Natural killer cell (primary cell): ENCODE measurements at places on chromosomes 4 and X. TPM values are rescaled to one million over a fixed set of nuclear protein-coding genes. Genes with fewer than 3 reads are reported as not detected.

DNA sequence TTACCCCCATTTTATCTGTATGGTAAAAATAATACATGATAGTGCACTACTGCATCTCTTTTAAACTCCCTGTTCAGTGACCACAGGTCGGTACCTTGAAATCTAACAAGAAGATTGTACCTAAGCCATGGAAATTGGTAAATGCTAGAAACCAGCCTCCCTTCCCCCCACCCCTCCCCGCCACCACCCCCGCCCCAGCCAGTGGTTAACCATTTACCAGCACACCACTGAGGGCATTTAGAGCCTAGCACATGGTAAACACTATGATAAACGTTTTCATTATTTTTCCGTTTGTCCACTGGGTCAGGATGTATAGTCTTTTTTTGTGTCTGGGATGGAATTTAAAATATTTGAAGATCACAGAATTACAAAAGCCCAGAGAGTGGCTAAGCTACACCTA, 703 bp upstream of the FTSJ1 start:
- DNase-seq: no peak

- DNase-seq: no peak
Observed at GRCh38 chrX:25043192-25043591, 27.4 kb upstream of the ARX start.

DNA sequence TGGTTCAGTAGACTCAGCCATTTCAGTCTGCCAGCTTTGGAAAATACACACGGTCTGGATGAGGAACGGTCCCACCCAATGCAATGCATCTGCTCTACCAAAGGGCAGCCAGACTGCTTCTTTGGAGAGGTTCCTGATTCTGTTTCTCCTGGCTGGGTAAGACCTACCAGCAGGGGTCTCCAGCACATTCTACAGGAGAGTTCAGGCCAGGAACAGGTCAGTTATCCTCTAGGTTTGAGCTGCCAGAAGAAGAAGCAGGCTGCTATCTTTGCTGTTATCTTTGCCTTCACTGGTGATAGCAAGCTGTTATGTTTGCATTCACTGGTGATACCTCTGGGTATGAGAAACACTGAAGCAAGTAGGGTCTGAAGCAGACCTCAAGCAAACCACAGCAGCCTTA, 45.5 kb upstream of the PBDC1 start:
- peak; percentile 15 for DNase-seq

- no peak for DNase-seq
Observed at GRCh38 chr4:1766106-1767060, 26.7 kb upstream of the FGFR3 start.

DDX53 gene
- not detected for total RNA-seq

- no peak for DNase-seq
Observed at GRCh38 chr4:180449395-180449956, 1793.7 kb upstream of the TENM3 start.

NUDT10 gene
- total RNA-seq: not detected

GRCh38 chrX:13693341-13693961, 4.5 kb downstream of the RAB9A start:
- no peak for DNase-seq

GRCh38 chr4:5787311-5787710, 76.3 kb downstream of the EVC start:
- no peak for DNase-seq

HSFX2 gene
- total RNA-seq: 0.45 TPM

MAP3K15 gene
- total RNA-seq: not detected

GRCh38 chrX:103927030-103927429, 35.4 kb upstream of the TMSB15B start:
- DNase-seq: no peak

DNA sequence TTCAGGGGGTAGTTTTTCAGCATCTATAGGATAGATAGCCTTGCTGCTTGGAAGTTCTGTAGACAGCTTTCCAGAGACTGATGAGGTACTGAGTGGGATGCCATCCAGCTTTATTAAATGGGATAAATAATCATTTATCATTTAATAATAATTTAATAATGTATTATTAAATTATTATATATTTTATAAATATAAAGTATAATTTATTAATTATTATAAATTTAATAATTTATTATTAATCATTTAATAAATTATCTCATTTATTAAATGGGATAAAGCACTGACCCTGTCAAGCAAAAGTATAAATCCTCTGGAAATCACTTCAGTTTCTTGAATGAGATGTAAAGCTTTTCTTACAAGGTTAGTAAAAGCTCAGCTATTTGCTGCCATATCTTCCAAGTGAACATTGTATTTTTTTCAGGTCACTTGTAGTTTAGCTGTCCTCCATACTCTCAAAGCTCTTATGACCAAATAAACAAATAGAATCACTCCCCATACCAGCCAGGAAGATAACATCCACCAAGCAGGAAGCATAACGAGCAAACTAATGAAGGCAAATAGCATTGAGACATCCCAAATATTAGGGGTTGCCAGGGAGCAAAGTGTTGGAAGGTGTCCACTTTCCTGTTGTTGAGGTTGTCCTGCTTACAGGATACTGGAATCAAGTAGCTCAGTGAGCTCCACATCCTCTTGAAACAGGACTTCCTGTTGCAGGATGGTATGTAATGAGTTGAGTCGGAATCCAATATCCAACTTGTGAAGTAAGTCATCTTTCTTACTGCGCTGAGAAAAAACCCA, 88.9 kb downstream of the ZNF674 start:
- no peak for DNase-seq

GRCh38 chr4:111631215-111631999, 513.8 kb upstream of the FAM241A start:
- no peak for DNase-seq

DNA sequence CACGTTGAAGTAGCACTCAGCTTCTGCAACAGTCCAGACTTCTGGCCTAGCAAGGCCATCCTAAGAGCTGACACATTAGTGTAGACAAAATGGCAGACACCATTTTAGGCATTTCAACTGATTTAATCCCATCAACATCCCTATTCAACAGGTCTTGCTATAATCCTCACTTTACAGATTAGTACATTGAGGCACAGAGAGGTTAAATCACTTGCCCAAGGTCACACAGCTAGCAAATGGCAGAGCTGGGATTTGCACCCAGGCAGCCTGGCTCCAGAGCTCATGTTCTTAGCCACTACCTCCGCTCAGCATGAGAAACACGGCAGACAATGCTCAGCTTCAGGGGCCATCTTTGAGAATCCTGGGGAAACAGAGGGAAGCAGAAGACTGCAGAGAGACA, 107.9 kb upstream of the TRIM2 start:
- no peak for DNase-seq

DNA sequence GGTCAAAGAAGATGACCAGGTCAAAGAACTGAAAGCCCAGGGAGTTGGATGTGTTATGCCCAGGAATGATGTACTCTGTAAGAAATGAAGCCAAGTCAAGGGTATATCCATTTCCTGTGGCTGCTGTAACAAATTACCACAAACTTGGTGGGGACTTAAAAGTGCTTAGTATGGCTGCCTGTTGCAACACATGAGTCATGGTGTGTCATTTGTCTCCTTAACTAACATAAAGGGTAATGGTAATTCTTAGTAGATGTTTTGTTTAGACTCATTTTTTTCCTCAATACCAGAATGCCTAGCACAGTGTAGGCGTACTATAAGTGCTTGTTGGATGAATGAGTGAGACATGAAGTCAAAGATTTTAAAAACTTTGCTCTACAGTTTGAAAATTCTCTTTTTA, 45.7 kb downstream of the SYTL5 start:
- no peak for DNase-seq

DNA sequence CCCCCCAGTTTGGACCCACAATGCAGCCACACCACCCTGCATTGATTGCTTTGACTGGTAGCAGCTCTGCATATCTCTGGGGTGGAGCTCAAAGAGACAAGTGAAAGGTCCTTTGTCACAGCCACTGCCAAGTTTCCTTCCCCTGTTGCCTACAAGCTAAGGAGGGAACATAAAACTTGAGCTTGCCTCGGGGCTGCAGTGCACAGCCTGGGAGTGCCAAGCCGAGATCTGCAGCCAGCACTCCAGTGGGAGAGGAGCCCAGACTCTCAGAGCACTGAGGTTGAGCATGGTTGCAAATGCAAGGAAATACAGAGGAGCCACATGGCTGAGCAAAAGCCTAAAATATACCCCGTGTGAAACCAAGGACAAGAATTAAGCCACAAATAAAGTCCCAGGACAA, 142.2 kb downstream of the DKK2 start:
- no peak for DNase-seq

GRCh38 chrX:68894513-68895340, 65.9 kb downstream of the EFNB1 start:
- no peak for DNase-seq

GRCh38 chr4:174475528-174475927, 46.8 kb downstream of the HPGD start:
- DNase-seq: no peak

- no peak for DNase-seq
Observed at GRCh38 chrX:131298036-131298435, 8.9 kb upstream of the IGSF1 start.

IL2RG gene
- 550 TPM for total RNA-seq

DNA sequence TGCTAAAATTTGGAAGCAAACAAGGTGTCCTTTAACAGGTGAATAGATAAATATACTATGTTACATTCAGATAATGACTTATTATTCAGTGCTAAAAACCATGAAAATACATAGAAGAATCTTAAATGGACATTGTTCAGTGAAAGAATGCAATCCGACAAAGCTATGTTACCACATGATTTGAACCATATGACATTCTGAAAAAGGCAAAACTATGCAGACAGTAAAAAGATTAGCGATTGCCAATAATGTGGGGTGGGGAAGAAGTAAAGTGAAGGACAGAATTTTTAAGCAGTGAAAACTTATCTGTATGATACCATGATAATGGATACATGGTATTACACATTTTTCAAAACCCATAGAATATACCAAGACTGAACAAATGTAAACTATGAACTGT, 926.9 kb downstream of the FAT4 start:
- no peak for DNase-seq

GRCh38 chr4:45438047-45438446, 685.8 kb downstream of the GABRG1 start:
- DNase-seq: no peak

SPOCK3 gene
- total RNA-seq: not detected

DNA sequence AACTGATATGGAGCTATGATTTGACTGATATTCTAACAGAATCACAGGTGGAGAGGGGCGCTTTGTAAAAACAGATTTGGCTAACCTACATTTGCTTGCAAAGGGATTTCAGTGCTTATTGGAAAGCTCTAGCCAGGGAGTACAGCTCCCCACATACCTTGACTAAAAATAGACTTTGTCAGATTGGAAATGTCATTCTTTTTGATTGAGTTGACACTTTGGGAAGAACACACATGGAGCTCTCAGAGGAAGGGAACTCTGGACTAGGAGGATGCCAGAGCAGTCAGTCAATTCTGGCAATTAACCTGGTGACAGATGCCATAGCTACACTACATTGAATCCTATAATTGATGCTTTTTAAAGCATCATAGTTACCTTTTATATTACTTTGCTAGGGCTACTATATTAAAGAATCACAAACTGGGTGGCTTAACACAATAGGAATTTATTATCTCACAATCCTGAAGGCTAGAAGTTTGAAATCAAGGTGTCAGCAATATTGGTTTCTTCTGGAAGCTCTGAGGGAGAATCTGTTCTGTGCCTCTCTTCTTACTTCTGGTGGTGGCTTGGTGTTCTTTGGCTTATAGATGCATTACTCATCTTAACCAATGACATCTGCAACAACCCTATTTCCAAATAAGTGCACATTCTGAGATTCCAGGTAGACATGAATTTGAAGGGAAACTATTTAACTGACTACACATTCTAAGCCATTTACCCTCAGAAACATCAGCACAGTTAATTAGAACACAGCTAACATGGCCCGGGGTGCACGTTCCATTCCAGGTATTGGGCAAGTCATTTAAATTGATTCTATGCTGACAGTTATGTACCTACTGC, 8.4 kb upstream of the HERC3 start:
- DNase-seq: no peak

WFS1 gene
- total RNA-seq: 3.0 TPM

DNA sequence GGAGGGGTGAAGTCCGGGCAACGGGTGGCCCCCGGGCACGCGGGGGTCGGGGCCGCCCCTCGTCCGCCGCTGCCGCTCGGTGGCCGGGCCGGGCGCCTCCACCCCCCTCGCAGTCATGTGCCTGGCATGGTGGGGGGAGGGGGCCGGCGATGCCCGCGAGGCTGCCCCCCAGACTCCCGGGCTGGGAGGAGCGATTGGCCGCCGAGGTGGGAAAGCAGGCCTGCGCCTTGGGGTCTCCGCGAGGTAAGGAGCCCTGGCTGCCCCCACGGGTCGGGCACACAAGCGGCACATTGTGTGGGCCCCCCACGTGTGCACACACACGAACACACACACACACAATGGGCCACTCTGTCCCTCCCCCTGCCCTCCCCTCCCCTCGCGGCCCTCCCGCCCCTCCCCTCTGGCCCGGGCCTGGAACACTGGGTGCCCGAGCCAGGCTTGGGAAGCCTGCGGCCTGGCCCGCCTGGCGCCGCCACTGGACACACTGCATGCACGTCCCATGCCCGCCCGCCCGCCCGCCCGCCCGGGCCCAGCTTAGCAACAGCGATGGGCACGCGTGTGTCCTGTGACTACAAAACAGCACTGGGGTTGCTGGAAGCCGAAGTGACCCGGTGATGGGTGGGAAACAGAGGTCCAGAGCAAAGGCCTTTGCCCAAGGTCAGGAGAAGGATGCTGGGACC, 1.3 kb downstream of the SLC6A8 start:
- DNase-seq: no peak

DNA sequence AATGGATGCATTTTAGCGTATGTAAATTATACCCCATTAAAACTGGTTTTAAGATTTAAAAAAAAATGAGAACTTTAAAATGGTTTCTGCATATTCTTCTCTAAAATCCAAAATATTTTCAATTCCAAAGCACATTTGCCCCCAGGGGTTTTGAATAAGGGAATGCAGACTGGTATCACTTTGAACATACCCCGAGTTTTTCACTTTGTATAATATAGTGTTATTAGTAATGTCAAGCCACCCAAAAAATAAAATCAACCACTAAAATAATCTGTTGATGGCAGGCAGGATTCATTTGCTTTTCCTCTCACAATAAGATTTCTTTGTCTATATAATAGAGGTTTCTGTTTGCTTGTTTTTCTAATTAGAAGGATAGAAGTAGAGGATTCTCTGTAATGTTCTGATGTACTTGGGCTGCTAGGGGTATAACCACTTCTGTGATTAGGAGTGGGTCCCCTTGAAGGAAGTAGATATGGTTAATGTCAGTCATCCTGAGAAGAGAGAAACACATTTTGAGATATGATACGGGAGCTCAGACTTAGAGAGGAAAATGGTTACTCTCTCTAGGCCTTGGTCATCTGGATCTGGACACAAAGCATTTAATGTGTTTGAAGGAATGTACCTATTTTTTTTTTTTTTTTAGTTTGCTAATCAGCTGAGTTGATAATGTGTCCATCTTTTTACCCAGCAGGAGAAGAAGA, 9.3 kb upstream of the LIN54 start:
- no peak for DNase-seq

H2BW2 gene
- total RNA-seq: 0.18 TPM

GRCh38 chr4:72935462-72935861, 134.1 kb downstream of the COX18 start:
- no peak for DNase-seq

- no peak for DNase-seq
Observed at GRCh38 chr4:117957571-117957970, 76.7 kb upstream of the NDST3 start.
